ENCODE measurements at places on chromosomes 2 and 18.

- DNase-seq: no peak
Measured at GRCh38 chr18:32840962-32841361, 68.1 kb upstream of the KLHL14 start.

GRCh38 chr2:2102866-2103653 is 228.0 kb downstream of the MYT1L start:
- DNase-seq: no peak

DNA sequence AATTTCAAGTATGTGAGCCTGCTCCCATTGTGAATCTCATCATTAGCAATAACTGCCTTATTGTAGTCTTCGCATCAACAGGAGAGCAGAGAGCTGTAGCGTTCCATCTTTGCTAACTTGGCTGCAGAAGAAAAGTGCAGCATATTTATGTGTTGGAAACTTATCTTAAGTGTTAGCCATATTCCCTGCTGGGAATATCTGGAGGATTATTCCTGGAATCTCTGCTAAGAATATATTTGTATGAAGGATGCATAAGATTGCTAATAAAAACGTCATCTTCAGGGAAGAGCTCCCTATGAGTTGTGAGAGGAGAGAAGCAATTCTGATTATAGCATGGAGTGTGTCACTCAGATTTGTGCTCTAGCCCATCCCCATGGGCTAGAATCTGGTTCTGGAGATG is 115.1 kb upstream of the REG3G start:
- no peak for DNase-seq

DNA sequence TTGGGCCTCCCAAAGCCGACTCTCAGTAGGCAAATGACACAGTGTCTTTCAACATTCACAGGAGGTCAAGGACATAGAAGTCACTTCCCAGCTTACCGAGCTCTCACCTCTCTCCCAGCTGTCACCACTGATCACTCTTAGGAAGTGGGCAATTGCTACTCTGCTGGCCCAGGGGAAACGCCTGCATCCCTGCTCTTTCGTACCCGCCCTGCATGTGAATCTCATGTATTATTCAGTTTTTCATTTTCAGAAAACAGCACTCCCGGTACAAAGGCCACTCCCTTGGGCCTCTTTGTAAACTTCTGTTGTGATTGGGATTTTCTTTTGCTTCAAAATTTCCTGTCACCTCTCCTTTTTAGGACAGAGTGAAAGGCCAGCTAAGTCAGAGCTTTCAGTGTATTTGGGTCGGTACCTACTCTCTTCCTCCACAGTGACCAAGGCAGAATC is 15.4 kb downstream of the MRPL44 start:
- no peak for DNase-seq

- DNase-seq: no peak
Measured at GRCh38 chr2:118055512-118056164, 32.6 kb upstream of the INSIG2 start.

- DNase-seq: no peak
Measured at GRCh38 chr2:69716555-69717120, 25.3 kb upstream of the ANXA4 start.

GRCh38 chr2:228827056-228827700 is 443.9 kb downstream of the PID1 start:
- no peak for DNase-seq

DNA sequence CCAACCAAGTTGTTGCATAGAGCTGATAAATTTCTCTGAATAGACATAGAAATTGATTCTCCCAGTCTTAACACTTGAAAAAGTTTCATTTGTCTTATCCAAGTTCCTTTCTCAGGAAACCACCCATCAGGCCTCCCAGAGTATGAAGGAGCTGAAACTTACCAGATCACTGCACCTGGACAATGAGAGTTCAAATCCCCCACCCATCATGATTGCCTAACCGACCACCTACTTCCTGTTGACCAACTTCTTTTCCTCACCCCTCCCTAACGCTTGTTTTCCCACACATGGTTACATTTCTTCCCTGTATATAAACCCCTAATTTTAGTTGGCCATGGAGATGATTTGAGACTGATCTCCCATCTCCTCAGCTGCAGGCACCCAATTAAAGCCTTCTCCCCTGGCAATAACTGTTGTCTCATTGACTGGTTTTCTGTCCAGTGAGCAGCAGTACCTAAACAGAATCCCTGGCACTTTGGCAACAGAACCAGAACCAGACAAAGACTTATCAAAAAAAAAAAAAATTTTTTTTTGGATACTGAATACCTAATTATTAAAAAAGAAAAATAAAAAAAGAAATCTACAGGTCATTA is 103.0 kb downstream of the SPIRE1 start:
- DNase-seq: no peak

- no peak for DNase-seq
Measured at GRCh38 chr2:134416637-134417036, 162.8 kb downstream of the MGAT5 start.

DNA sequence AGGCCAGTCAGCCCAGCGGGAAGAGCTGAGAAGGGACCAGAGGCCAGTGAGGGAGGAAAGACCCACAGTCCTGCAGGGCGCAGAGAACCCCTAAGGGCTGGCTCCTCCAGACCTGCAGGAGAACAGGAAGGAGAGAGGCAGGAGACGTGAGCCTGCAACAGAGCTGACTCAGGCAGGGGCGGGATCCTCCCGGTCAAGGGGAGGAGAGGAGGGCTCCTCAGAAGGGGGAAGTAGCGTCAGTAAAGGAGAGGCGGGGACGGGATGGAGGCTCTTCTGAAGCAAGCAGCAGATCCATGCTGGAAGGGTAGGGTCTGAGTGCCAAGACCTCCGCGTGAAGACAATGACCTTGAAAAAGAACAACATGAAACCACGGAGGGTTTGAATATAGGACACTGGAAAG is 50.8 kb downstream of the TRABD2A start:
- no peak for DNase-seq

- DNase-seq: no peak
Measured at GRCh38 chr2:206856513-206856912, 82.8 kb upstream of the CPO start.

DNA sequence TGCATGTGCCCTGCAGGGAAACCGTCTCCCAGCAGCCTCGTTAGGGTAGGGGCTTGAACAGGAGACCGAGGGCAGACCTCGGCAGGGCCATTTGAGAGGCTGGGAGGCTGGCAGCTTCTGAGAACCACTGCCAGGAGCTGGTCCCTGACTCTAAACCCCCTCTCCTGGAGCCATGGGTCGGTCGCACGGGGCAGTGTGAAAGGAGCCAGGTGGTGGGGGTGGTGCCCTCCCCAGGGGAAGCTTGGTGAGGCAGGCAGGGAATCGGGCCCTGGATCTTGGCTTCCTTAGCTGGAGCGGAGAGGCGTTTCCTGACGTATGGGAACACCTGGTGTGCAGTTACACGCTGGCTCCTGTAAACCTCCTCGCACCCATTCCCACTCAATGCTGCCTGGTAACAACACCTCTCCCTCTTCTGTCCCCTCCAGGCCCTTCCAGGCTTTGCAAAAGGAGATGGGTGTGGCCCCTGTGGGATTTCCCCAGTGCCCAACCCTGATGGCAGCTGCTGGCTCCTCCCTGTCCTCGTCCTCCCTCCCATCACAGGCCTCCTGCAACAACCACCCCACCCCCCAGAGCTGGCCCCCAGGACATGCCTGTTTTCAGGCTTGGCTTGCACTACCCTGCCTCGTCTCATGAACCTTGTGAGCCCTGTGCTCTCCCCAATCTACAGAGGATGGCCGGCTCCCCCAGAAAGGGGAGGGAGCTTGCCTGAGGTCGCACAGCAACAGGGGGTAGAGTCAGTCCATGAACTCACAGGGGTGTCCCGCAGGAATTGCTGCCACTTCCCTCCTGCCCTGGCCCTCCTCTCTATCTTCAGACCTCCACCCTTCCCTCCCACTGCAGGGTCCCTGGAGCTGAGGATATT is 24.4 kb downstream of the ADRA2B start:
- peak; percentile 3 for DNase-seq

GRCh38 chr2:107719836-107720235 is 106.9 kb upstream of the RGPD4 start:
- DNase-seq: no peak

GRCh38 chr18:62446511-62446910 is 76.3 kb upstream of the ZCCHC2 start:
- no peak for DNase-seq

GRCh38 chr2:231715988-231716616 is 7.8 kb downstream of the PTMA start:
- no peak for DNase-seq

- DNase-seq: no peak
Measured at GRCh38 chr18:57907550-57907949, 104.4 kb upstream of the ATP8B1 start.

GRCh38 chr2:166181813-166182154 is 54.0 kb upstream of the SCN1A start:
- DNase-seq: no peak

GRCh38 chr2:137002896-137003295 is 237.6 kb downstream of the THSD7B start:
- no peak for DNase-seq

- no peak for DNase-seq
Measured at GRCh38 chr18:2050702-2051201, 520.6 kb downstream of the METTL4 start.

GRCh38 chr2:134869946-134870736 is 31.7 kb downstream of the ACMSD start:
- DNase-seq: no peak

DNA sequence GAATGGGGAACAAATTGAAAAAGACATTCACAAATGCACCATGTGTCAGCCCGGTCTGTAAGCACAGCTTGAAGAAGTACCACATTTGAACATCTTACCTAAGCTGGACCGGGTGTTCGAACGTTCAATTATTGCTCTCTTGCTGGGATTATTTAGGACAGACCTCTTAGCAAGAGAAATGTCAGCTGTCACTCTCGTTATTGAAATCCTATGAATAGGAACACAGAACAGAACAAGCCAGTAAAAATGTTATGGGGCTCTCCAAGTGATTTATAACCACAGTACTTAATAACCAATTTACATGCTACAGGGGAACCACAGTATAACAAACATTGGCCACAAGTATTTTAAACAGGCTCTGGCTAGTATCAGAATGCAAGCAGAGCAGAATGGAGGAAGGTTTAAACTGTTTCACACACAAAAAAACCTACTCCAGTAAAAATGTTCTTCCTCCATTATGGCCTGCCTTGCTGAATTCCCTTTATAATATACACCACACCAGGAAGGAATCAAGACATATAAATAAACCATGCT is 32.5 kb upstream of the ARL5A start:
- no peak for DNase-seq

- no peak for DNase-seq
Measured at GRCh38 chr2:234829074-234829455, 122.8 kb upstream of the SH3BP4 start.

DNA sequence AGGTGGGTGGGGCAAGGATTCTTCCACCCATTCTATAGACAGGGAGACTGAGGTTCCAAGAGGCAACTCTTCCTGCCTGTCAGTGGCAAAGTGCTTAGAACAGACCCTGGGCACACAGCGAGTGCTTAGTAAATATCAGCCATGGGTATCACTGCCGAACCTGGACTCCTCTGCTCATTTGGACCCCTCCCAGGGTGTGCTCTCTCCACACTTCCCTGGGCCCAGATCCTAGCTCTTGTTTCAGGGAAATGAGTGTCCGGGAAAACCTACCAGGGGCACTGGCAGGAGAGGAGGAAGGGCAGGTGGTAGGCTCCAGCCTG is 136.3 kb downstream of the CYP26B1 start:
- DNase-seq: no peak

- DNase-seq: no peak
Measured at GRCh38 chr2:46837704-46838103, 77.9 kb downstream of the MCFD2 start.

DNA sequence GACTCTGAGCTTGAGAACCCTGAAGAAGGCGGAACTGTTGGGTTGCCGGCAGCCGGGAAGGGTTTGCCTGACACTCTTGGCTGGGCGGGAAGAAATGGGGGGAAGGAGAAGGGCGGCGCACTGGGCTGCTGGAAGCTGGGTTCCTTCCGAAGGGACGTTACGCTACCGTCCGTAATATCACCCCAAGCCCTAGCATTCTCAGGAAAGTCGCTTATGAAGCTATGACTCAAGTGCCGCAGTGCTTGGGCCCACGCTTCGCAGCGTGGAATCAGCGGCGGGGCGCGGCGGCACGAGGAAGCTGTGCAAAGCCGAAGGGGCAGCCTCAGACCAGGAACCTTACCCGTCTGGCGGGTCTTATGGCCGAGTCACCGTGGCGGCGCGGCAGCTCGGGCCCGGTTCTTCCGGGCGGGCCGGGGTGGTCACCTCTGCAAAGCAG is 50.2 kb upstream of the SIGLEC15 start:
- DNase-seq: peak; percentile 11

DNA sequence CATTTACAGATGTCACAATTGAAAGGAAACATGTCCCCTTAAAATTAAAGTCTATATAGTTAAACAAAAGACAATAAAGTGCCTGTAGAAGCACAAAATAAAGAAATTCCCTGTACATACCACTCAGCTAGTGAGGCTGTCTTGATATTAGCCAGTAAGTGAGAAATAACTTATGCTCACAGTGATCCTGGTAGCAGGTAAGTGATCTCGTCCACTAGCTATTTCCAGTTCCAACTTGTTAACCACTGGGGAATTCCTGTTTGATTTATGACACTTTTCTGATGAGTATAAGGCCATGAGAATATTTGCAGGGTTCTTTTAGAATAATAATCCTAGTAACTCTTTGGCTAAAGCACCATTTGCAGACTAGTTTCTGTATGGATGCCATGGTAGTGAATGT is 127.9 kb upstream of the PGAP1 start:
- DNase-seq: no peak

DNA sequence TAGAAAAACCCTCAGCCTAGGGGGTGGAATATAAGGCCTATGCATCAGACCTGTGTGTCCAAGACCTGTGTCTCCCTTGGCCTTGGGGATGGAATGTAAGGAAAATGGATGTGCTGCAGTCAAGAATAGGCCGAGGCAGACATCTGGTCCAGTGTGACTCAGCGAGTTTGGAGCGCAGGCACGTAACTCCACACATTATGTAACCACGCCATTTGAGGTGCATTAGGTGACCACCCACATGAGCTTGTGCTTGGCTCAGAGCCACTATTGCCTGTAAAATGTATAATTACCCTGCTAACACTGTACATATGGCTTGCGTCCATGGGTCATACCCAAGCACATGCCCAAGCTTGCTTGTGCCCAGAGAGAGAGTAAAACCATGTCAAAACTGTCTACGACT is 580.9 kb upstream of the HNMT start:
- no peak for DNase-seq

GRCh38 chr18:58536202-58536516 is 92.7 kb downstream of the ALPK2 start:
- DNase-seq: no peak

- DNase-seq: no peak
Measured at GRCh38 chr2:109182426-109182825, 53.4 kb downstream of the SH3RF3 start.
